Activated T-cell treated with anti-CD3 and anti-CD28 coated beads for 48 hours (primary cell): ENCODE measurements at places on chromosomes 6 and 20.
A peak's percentile ranks its signal among the peaks of the same experiment; 100 is the strongest.

DNA sequence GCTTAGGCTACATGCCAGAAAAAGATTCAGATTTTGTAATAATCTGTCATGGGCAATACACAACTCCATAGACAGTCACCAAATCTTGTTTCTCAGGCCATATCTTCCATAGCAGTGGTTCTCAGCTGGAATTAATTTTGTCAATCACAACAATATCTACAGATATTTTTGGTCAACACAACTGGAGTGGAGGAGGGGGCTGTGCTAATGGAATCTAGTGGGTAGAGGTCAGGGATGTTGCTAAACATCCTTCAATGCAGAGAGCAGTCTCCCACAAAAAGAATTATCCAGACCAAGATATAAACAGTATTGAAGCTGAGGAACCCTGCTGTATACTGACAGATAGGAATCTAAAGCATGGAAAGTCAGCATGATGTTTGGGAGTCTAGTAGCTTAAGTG is 174.6 kb downstream of the UBE3D start:
- no peak for DNase-seq

DNA sequence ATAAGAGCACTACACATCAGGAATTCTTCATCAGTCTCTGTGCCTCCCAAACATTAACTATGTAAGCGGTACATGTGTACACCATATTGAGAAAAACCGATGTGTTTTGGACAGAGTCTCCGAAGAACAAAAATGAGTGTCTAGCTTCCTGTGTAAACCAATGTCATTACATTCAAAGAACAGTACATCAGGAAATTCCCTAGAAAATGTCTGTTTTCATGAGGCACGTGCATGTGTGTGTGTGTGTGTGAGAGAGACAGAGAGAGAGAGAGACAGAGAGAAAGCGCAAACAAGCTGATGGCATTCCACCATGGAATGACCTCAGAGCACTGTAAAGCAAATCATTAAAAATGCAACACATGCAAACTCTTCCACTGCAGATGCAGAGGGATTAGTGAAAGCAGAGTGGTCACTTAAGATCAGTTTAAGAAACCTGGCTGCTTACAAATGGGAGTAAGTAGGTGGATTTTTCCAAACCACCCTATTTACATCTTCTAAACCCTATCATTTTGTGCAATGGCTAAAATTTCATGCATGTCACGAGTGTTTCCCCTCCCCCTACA is 133.9 kb downstream of the HIVEP2 start:
- DNase-seq = no peak

DNA sequence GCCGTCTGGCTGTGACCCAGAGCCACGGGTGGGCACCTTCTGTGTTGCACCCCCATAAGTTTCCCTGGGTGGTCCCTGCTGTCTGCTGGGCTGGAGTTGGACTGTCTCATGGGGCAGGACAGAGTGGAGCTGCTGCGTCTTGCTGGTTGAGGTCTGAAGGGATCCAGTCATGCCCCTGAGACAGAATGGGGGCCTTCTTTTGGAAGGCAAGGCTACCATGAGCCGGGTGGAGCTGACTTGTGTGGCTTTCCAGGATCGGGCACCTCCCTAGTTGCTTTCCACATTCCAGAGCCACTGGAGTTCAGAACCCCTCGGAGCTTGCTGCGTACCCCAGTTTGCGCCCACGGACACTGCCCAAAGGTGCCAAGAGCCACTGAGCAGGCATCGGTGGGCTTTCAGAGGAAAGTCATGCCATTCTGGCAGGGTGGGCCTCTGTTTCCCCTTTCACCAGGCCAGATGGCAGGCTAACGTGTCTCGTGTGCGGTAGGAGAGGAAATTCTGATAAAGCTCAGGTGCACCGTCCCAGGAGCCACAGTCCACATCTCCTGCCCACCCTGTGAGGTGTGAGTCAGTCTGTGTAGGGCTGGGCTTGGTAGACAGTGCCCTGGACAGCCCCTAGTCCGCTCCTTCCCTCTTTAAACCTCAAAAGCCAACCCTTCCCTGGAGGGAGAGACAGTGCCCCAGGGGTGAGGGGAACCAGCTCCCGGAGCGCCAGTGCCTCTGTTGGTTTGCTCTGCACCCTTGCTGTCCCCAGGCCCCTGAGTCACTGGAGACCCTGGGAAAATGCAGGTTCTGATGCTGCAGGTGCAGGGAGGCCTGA is 125.3 kb downstream of the SYCP2 start:
- DNase-seq = no peak

DNA sequence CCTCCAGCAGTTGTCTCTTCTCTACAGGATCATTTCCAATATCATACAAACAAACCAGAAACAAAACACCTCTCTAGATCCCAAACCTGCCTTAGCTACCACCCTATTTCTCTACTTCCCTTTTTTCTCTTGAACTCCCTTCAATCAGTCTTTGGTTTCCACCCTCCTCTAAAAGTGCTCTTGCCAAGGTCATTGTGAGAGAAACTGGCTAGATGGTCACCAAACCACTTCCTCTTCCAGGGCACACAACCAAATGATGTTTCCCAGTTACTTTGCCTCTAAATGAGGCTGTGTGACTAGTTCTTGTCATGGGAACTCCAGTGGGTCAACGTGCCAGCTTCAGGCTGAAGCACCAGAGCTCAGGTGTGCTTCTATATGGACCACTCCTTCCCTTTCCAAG is 85.8 kb upstream of the ARMC2 start:
- no peak for DNase-seq

GRCh38 chr6:7730001-7730783 is 4.3 kb downstream of the BMP6 start:
- no peak for DNase-seq

DNA sequence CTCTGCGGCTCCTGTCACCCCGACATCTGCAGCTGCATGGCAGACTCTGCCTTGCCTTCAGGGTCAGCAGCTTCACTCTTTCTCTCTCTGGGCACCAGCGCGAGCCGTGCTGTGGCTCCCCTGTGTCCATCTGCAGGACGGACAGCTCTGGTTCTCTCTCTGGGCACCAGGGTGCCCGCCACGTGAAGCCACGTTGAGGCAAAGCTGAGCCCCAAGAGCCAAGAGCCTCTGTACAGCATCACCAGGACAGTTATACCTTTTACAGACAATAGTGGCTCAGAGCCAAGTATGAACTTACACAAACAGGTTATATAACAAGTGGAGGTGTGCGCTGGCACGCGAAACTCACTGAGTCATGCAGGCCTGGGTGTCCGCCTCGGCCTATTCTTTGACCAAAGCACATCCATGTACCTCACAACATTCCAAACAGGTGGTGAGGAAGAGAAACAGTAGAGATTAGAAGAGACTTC is 50.8 kb downstream of the FAM50B start:
- no peak for DNase-seq

GRCh38 chr6:152701863-152702401 is 4.2 kb downstream of the MYCT1 start:
- no peak for DNase-seq

- no peak for DNase-seq
These were observed 40.7 kb upstream of the SLC2A12 start for GRCh38 chr6:134093007-134093573.

- peak; percentile 15 for DNase-seq
These were observed 95.7 kb downstream of the LY86 start for GRCh38 chr6:6683969-6684833.

DNA sequence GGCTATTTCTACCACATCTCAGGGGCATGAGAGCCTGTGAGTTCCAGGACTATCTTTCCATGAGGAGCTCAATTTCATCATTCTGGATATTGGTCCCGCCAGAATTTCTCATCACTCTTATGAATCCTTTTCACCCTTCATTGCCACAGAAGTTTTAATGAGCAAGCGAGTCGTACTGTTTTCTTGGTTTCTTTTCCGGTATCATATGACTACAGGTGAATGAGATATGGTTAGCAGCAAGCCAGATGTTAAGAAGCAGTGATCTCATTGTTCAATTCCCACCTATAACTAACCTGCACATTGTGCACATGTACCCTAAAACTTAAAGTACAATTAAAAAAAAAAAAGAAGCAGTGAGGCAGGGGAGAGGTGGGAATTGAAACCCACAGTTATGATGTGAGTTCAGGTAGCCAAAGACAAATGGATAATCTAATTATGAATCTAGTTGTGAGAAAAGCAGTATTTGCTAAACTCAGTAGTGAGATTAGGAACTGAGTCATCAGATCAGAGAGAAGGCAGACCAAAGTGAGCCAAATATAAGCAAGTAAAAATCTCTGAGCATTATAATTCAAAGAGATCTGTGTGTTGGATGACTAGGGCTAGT is 78.0 kb upstream of the ELOVL5 start:
- DNase-seq = no peak

DNA sequence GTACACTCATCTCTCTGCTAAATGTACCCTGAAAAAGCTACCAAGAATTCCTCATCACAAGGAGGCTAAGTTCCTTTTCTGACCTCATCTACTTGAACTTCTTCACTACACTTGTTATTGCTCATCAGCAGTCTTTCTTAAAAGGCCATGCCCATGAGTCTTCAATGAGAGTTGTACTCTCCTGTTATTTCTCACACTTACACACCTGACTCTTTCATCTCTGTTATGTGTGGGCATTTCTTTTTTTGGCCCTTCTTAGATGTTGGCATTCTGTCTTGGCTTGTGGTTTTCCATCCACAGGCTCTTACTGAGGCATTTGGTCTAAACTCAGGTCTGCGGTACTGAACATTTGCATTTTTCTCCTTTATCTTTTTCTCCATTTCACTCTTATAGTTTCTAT is 10.7 kb upstream of the SLC17A1 start:
- no peak for DNase-seq
